ENCODE measurements at places on chromosomes 16 and 17.

GRCh38 chr16:76007645-76008044, 269.6 kb upstream of the CNTNAP4 start:
- DNase-seq, result no peak

- no peak for DNase-seq
Observed at GRCh38 chr17:43314611-43315011, 80.8 kb upstream of the RNU2-1 start.

GRCh38 chr16:23909792-23910418, 74.1 kb downstream of the PRKCB start:
- DNase-seq, result no peak

DNA sequence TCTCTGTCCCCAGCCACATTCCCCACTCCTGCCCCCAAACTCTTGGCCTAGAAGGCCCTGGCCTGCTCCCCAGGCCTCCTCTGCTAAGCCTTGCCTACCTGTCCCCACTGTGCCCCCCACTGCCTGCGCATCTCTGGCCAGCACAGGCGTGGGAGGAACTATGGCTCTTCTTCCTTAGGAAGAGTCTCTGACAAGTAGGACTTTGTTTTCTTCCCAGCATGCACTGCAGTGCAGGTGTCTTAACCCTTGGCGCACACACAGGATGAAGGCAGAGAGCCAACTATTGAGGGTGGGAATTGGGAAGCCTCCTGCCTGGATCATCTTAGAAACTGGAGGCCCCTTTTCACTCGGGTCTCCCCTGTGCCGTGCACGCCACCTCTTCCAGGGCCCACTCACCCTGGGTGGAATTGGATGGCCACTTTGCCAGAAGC, 3.6 kb downstream of the AMDHD2 start:
- DNase-seq, result peak; percentile 24

GRCh38 chr17:39008633-39009032, 41.4 kb upstream of the FBXO47 start:
- DNase-seq, result no peak

DNA sequence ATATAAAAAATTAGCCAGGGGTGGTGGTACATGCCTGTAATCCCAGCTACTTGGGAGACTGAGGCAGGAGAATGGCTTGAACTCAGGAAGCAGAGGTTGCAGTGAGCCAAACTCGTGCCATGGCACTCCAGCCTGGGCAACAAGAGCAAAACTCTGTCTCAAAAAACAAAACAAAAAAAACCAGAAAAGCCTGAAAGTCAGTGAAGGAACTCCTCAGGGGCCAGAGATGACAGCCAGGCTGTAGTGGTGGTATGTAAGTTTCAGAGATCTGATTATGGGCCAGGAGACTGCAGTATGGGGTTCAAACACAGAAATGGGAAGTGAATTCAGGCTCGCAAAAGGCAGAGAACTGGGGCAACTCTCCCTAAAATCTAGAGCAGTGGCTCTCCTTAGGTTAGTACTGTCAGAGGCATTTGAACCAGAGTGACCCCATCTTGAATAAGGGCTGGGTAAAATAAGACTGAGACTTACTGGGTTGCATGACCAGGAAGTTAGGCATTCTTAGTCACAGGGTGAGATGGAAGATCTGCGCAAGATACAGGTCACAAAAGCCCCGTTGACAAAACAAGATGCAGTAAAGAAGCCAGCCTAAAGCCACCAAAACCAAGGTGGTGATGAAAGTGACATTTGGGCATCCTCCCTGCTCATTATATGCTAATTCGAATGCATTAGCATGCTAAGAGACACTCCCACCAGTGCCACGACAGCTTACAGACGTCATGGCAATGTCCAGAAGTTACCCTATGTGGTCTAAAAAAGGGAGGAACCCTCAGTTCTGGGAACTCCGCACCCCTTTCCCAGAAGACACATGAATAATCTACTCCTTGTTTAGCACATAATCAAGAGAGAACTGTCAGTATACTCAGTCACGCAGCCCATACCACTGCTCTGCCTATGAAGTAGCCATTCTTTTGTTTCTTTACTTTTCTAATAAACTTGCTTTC, 120.2 kb upstream of the XYLT1 start:
- no peak for DNase-seq

DNA sequence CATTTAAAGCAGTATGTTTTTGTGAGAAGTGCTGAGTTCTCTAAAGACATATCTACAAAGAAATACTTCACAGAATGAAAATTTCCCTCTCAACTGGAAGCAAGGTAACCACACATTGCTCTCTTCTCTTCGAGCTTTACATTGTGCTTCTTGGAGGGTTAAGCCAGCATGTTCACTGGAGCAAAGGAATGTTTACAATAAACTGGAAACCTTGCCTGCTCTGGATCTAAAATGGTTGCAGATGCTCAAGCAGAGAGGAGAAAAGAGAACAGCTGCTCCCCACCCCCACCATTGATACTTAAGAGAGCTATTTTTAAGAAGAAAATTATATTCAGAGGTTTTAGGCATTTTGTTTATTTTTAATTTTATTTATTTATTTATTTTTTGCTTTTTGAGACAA, 213.1 kb downstream of the CEP112 start:
- no peak for DNase-seq

GRCh38 chr17:57956291-57957119, 1.3 kb upstream of the CUEDC1 start:
- no peak for DNase-seq

GRCh38 chr17:50096092-50096491, 941 bp downstream of the PDK2 start:
- no peak for DNase-seq
